Activated T-cell treated with anti-CD3 and anti-CD28 coated beads, Interleukin-2, amount 50 U/mL, for 72 hours (primary cell): ENCODE measurements at places on chromosomes 7 and 10. TPM values are rescaled to one million over a fixed set of nuclear protein-coding genes. Genes with fewer than 3 reads are reported as not detected.
A peak's percentile ranks its signal among the peaks of the same experiment; 100 is the strongest.

GRCh38 chr10:5364890-5365338, at the start of gene UCN3:
Gene UCN3, plus strand, starts transcription at chr10:5364966. Its CDS starts 8,755 bp downstream, at chr10:5373721.
- H3K4me1 ChIP-seq, result peaks cover 17% of the 10 kb centered on the region
- H3K27ac ChIP-seq, result no peak within 1 kb of the TSS
- DNase-seq, result no peak
- no peaks in the 10 kb centered on the region for H3K36me3 ChIP-seq
- no peak within 1 kb of the TSS for H3K4me3 ChIP-seq

- no peaks in the 10 kb centered on the region for H3K27me3 ChIP-seq
- peaks cover 75% of the 10 kb centered on the region for H3K4me1 ChIP-seq
- DNase-seq, result no peak
- peak overlapping the region; percentile 40 for H3K27ac ChIP-seq
These were observed 66.1 kb downstream of the GNA12 start for GRCh38 chr7:2777898-2778535.

DNA sequence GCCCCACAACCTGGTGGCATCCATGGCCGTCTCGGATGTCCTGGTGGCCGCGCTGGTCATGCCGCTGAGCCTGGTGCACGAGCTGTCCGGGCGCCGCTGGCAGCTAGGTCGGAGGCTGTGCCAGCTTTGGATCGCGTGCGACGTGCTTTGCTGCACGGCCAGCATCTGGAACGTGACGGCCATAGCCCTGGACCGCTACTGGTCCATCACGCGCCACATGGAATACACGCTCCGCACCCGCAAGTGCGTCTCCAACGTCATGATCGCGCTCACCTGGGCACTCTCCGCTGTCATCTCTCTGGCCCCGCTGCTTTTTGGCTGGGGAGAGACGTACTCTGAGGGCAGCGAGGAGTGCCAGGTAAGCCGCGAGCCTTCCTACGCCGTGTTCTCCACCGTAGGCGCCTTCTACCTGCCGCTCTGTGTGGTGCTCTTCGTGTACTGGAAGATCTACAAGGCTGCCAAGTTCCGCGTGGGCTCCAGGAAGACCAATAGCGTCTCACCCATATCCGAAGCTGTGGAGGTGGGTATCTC, 1.1 kb downstream of the HTR5A start:
- no peaks in the 10 kb centered on the region for H3K36me3 ChIP-seq
- no peak overlapping the region for H3K27ac ChIP-seq
- no peak for DNase-seq
- peaks cover 53% of the 10 kb centered on the region for H3K27me3 ChIP-seq
- peaks cover 6% of the 10 kb centered on the region for H3K4me1 ChIP-seq
- no peak overlapping the region for H3K4me3 ChIP-seq

GRCh38 chr7:16668049-16668858, 22.3 kb downstream of the BZW2 start:
- peaks cover 15% of the 10 kb centered on the region for H3K4me1 ChIP-seq
- H3K36me3 ChIP-seq, result peaks cover 18% of the 10 kb centered on the region
- H3K4me3 ChIP-seq, result no peak overlapping the region

GRCh38 chr10:71939861-71940474, 24.2 kb upstream of the CHST3 start:
- H3K27me3 ChIP-seq, result no peaks in the 10 kb centered on the region
- peak overlapping the region; percentile 39 for H3K27ac ChIP-seq
- H3K4me3 ChIP-seq, result no peak overlapping the region
- peaks cover 14% of the 10 kb centered on the region for H3K36me3 ChIP-seq

ZNF32 gene
- total RNA-seq, result 18.0 TPM

DNA sequence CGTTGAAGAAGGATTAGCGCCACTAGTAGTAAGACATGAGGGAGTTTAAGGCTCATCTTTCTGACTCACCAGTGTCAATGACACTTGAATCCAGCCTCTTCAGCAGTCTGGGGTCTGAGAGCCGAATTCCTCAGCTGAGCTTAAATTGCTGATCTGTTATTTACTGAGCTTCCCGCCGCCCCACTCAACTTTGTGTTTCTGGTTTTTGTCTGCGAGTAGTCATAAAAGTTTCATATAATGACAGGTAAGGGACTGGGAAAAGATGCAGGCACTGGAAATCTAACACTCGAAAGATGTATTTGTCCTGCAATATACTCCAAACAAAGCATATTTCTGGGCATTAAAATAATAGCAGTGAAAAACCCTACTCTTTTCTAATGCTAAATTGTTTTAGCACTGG, 51.2 kb upstream of the RELN start:
- H3K36me3 ChIP-seq, result no peaks in the 10 kb centered on the region
- H3K4me1 ChIP-seq, result no peaks in the 10 kb centered on the region
- peaks cover 42% of the 10 kb centered on the region for H3K27me3 ChIP-seq

DNA sequence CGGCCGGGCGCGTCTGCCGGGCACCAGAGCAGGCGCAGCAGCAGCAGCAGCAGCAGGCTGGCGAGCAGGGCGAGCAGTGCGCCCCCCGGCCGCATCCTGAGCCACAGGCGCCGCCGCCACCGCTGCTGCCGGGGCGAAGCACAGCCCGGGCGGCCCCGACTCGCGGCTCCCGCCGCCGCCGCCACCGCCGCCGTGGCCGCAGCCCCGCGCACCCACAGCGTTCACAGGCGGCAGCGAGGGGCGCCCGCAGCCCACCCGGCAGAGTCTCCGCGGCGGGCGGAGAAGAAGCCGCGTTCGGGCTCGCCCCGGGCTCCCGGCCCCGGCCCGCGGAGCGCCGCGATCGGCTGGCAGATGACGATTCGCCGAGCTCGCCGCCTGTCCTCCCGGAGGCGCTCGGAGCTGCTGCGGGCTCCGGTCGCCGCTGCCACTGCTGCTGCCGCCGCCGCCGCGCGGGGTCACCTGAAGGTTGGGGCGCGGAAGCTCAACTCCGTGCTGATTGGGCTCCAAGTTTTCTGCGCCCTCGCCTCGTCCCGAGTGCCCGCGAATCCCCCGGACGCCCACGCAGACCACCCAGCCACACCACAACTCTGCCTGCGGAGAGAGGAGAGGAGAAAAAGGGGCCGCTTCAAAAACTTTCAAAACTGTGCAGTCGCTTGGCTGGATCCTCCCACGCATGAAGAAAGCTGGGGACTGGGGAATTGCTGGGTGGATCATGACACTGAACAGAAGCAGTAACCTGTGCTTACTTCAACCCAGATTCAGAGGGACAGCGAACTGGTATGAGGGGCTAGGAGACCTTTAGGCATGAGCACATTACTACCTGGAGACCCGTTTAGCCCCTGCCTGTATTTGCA, at the start of gene ST8SIA6:
Gene ST8SIA6, minus strand, starts transcription at position 435 of the 854 bp plus-strand sequence. Its CDS starts 340 bp downstream, at position 95.
- H3K4me3 ChIP-seq, result peak within 1 kb of the TSS; percentile 90
- peaks cover 51% of the 10 kb centered on the region for H3K27me3 ChIP-seq
- H3K27ac ChIP-seq, result no peak within 1 kb of the TSS
- peaks cover 5% of the 10 kb centered on the region for H3K4me1 ChIP-seq
